ENCODE measurements at places on chromosomes 2 and 18.

GRCh38 chr2:121825003-121825950, 69.8 kb downstream of the TSN start:
- peak; percentile 10 for DNase-seq

- DNase-seq, result no peak
Observed at GRCh38 chr2:119838179-119838578, 78.5 kb downstream of the PTPN4 start.

DNA sequence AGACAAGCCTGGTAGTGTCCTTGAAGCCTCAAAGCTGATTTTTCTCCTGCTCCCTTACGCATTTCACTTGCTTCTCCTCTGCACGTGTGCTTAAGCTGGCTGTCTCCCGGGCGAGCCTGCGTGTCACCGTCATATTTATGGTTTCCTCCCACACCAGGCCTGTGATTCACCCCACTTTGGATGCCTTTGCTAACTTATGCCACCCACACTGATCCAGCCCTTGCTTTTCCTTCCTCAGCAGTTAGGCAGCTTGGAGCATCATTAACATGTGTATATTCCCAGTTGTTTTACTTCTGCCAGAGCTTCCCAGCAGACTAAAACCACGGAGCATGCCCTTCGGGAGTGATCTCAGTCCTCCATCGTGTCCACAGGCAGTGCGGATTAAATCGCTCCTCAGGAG, 2.2 kb downstream of the ST3GAL5 start:
- no peak for DNase-seq

- no peak for DNase-seq
Observed at GRCh38 chr2:6905668-6906067, 11.5 kb upstream of the RNF144A start.

DNA sequence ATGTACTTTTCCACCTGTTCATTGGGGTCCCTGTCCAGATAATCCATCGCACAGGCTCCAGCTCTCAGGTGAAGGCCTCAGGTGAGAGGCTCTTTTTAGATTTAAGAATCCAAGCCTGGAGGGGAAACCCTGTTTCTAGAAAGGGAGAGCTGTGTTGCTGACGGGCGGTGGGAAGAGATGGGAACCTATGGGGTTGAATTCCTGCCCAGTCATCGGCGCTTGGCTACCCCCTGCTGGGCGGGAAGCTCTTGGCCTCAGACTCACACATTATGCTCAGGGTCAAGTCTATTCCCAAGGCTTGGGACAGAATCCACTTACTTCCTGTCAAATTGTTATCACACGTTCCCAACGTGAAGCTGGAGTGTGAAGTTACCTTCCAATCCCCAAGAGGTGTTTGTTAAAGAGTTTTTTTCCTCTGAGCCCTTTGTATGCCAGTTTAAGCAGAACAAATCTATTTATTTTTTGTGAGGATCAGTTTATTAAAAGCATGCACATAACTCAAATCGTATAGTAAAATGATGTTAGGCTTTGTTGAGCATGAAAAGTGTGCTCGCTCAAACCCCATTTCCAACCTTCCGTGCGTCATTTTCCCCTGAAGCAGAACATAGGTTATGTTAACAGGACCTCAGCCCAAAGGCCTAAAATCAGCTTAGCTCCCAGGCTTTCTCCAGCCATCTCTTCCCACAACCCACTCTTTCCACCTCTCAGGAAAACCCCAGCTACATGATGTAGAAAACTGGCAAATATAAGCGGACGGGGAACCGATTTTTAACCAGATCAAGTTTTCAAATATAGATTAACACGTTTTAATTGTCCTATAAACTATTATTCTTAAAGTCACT, 181.7 kb upstream of the ETAA1 start:
- no peak for DNase-seq

Data from NCI-H1417 treated with DMSO at 0.1 percent for 48 hours (cell line).